ENCODE measurements at places on chromosomes 1 and 21.

DNA sequence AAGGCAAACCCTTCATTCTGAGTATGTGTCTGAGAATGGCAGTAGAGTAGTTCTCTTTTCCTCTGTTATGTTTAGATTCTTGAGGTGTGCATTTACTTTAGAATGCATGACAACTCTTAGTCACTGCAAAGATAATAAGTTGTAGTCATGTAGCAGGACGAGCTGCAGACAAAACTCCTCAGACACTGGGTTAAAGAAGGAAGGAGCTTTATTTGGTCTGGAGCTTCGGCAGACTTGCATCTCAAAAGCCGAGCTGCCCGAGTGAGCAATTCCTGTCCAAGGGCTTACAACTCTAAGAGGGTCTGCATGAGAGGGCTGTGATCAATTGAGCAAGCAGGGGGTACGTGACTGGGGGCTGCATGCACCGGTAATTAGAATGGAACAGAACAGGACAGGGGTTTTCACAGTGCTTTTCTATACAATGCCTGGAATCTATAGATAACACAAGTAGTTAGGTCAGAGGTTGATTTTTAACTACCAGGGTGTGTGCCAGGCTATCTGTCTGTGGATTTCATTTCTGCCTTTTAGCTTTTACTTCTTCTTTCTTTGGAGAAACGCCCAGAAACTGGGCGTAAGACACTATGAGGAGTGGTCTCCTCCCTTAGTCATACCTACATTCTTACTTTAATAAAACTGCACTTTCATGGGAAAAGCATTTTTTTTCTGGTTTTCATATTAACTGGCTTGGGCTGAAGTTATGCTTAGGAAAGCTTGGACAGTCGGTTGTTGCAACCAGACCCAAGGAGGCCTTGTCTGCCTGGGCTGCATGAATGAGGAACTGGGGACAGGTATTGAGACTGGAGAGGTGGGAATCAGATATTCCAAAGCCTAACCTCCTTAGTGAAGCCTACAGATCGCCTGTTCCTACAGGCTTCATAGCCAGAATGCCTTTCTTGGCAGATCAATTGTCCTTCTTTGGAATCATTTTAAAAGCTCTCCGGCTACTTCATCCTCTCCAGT lies 115.1 kb downstream of the RHOU start:
- no peak for DNase-seq

DNA sequence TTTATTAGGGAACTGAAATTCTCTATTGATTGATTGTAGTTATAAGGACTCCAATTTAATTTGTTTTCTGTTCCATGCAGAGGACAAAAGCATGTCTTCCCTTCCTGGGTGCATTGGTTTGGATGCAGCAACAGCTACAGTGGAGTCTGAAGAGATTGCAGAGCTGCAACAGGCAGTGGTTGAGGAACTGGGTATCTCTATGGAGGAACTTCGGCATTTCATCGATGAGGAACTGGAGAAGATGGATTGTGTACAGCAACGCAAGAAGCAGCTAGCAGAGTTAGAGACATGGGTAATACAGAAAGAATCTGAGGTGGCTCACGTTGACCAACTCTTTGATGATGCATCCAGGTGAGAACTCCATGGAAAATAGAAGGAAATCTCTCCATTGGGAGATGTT lies 1.5 kb downstream of the SETDB1 start:
- no peak for DNase-seq

DNA sequence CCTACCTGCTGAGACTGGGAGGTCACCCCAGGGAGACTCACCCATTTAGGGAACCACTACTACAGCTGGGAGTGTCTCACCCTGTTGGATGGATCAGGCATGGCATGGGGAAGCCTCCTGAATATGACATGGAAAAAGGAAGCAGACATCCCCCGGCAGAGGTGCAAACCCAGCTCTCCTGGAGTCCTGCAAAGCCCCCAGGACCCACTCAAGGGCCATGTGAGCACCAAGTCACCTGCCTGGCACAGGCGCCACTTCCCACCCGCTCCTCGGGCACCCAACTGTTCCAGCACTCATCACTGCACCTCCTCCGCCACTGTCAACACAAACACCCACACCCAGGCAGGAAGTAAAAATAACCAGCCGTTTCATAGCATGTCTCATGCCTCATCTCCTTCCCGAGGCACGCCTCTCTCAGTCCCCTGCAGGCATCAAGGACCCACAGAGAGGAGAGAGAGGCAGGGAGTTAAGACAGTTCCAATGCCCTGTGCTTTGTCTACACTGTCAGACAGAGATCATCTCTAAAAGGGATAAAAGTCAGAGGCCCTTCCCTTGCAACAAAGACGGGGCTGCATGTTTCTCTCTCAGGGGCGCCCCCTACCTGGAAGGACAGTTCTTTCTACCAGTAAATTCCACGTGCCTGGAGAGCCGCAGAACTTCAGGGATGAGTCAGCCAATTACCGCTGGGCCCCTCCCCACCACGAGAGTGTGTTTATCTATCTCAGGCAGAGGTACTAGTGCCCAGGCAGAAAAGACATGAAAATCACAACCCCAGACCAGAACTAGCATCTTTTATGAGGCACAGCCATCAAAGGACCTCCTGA lies 150.1 kb upstream of the SOD1 start:
- no peak for DNase-seq

DNA sequence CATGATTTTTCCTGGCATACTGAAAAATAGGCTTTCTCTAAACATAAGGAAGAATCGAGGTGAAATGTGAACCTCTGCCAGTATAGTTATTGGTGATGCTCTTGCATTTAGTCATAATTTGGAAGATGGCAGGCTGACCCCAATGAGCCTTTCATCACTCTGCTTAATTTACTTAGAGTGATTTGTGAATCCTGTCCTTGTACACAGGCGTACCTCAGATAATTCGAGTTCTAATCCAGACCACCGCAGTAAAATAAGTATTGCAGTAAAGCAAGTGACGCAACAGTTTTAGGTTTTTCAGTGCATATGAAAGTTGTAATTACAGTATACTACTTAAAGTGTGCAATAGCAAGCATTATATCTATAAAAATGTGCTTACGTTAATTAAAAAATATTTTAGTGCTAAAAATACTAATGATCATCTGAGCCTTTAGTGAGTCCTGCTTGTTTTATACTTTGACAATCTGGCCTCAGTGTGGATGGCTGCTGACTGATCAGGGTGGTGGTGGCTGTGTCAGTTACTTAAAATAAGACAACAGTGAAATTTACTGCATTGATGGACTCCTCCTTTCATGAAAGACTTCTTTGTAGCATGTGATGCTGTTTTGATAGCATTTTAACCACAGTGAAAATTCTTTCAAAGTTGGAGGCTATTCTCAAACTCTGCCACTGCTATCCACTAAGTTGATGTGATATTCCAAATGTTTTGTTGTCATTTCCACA lies 1.7 kb downstream of the PKNOX1 start:
- DNase-seq: no peak

DNA sequence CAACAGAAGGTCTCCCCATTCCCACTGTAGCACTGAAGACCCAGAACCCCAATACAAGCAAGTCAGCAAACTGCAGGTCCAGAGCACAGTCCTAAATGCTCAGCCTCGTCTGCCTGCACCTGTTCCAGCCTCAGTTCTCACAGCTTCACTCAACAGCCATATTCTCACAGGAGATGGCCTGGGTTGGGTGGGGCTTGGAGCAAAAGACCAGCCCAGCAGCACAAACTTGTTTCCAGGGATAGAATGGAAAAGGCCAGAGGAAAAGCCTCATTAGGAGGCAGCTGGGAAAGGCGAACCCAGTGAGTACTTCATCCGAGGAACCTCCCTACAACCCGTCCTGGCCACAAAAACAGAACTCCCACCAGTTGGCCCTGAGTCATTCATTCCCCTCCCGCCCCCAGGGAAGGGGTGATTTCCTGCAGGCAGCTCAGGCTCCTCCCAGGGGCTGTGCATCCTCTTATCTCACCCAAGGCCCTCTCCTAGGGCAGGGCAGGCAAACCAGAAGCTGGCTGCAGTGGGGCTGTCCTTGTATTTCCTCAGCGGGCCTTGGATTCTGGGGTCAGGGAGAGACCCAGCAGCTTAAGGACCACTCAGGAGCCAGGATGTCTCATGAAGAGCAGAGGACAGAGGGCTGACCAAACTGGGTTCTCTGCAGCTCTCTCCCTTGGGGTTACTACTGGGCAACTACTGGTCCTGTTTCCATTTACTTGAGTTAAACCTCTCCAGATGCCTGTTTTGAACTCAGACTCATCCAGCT lies 7.4 kb upstream of the MPL start:
- DNase-seq: peak; percentile 26

- DNase-seq: no peak
Observed at GRCh38 chr21:46021398-46021797, 39.8 kb downstream of the COL6A1 start.

DNA sequence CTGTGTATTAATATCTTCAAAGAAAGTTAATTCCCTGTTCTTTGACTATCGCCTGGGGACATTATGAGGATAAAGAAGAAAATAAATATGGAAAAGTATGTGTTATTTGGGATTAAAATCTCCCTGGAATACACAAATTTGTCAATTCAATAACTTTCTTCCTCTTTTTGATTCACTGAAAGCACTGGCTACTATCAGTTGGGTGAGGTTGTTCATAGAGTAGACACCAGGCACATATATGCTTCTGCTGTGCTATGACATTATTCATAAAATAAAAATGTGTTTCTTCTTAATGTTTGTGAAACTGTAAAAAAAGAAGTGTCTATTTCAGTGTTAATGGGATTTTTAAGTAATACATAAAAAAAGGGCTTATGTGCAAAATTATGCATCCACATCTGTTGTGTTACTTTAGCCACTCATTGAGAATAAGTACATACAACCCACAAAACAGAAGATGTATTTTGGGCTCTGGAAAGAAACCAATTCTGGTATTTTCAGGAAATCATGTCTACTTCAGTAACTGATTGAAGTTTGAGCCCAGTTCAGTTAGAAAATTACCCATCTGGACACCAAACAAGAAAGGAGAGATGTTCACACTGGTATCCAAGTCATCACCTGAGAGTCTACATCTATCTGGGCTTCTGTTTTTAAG lies 169.4 kb downstream of the GABPA start:
- DNase-seq: no peak

DNA sequence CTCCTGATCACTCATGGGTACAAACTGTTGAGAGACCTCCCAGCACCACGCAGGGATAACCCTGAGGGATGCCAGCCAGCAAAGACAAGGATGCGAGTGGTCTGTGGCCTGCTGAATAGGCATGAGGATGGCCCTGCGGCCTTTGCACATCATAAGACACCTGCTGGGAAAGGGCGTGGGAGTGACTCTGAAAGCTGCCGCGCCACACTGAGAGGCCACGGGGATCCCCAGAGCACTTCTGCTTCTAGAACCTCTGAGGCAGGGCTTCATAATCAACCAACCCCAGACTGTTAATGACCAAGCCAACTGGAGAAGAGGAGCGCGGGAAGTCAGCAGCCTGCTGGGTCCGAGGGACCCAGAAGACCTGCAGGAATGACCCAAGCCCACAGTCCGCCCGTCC lies 73.8 kb downstream of the SH3BGR start:
- DNase-seq: no peak

GRCh38 chr21:33864150-33864549 lies 51.5 kb downstream of the ATP5PO start:
- no peak for DNase-seq

DNA sequence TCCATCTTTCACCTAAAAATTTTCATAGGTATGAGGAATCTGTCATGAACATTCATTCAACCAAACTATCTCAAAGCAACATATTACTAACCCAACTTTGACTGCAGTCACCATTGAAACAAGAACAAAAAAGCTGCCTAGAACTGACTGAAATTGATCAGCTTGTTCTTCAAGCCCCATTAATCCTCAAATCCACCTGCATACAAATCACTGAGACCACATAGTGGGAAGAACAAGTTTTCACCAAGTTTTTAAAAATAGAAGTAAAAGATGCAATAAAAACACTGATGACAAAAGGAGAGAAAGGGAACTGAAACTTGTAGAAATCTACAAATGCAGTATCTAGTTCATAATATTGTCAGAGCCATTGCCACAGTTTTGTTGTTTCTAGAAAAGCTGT lies 6.1 kb downstream of the SORT1 start:
- no peak for DNase-seq

DNA sequence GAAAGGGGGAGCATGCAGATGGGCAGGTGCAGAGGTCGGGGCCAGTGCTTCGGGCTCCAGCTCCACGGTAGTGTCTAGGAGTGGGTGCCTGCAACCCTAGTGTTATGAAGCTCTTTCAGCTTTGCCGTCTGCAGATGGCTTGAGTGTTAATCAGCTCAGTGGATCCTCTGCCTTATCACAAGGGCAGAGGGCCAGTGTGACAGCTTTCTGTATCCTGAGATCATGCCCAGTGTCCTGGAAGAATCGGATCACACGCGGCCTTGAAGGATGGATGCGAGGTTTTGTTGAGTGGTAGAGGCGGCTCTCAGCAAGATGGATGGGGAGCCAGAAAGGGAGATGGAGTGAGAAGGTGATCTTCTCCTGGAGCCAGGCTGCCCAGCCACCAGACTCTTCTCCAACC lies 25.5 kb upstream of the C1orf146 start:
- DNase-seq: no peak

GRCh38 chr1:200445213-200445612 lies 35.4 kb upstream of the ZNF281 start:
- no peak for DNase-seq

GRCh38 chr1:151251656-151252470 lies 2.7 kb upstream of the PSMD4 start:
- peak; percentile 22 for DNase-seq

DNA sequence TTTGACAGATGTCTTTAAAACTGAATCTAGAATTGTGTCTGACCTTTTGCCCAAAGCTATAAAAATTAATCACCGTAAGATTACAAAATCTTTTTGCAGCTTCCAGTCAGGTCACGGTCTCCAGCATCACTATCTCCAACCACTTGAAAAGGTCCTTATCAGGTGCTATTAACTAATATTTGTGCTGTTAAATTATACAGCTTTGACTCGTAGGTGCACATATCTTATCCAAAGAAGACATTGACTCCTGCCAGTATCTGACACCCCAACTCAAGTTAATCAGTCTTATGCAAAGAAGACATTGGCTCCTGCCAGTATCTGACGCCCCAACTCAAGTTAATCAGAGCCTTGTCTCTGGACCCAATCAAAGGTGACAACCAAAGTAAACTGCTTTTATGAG lies 19.9 kb upstream of the LYPD8 start:
- no peak for DNase-seq

- DNase-seq: no peak
Observed at GRCh38 chr1:45840704-45841103, 37.3 kb downstream of the MAST2 start.

Measured in brain pericyte (primary cell).